ENCODE measurements at places on chromosomes 1 and 21.

DNA sequence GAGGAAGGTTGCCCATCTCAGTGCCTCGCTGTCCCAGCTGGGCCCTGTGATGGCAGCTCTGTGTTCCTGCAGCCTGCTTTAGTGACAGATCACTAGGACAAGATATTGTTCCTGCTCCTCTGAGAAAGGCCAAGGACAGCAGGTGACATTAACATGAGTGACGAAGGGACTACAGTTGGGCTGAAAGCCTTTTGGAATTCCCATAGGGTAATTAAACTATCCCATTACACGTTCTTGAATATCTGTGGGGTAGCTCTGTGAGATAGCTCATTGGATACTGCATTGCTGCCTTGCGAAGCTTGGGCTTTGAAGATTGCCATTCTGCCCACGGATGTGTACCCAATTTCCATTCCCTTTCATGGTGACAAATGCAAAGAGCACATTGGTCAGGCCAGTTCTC lies 78.2 kb upstream of the COA6 start:
- DNase-seq: no peak

DNA sequence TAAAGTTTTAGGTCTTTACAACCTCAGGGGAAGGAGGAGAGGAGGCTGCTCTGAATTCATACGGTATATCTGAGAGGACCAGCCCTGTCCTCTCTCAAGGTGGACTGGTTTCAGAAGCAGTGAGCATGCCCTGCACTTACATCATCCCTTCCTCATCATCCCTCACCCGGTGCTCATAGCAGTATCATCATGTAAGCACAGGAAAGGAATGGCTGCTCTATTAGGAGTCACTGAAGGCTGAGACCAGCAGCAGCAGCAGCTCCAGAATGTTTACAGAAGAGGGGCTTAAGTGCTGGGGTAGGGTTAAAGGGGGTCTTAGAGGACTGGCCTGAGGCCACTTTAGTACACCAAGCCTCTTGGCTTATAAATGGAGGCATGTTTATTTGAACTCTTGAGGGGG lies 185.9 kb downstream of the AK5 start:
- no peak for DNase-seq

DNA sequence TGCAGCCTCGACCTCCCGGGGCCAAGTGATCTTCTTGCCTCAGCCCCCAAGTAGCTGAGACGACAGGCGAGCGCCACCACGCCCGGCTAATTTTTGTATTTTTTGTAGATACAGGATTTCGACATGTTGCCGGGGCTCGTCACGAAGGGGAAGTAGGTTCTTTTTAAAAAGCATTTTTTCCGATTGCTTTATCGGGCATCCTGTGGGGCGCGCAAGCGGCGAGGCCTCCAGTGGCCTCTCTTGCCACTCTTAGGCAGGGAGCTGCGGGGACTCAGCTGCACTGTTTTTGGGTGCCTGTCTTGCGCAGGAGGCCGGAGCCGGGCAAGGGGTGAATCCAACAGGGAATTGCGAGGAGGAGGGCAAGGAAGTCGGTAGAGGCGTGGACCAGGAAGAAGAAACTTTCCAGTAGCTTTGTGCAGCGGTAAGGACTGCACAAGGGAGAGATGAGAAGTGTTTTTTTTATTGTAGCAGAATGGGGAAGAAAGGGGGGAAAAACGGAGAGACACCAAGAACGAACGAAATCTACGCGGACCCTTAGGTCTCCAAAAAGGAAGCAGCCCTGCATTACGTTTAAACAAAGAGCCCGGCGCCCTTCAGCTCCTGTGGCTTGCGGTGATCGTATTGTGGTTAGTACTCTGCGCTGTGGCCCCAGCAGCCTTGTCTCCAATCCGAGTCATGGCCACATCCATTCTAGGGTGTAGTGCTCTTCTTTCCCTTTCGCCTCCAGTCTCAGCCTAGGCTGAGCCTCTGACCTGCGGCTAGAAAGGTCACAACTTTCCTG lies 164.8 kb downstream of the PPIAL4G start:
- no peak for DNase-seq

DNA sequence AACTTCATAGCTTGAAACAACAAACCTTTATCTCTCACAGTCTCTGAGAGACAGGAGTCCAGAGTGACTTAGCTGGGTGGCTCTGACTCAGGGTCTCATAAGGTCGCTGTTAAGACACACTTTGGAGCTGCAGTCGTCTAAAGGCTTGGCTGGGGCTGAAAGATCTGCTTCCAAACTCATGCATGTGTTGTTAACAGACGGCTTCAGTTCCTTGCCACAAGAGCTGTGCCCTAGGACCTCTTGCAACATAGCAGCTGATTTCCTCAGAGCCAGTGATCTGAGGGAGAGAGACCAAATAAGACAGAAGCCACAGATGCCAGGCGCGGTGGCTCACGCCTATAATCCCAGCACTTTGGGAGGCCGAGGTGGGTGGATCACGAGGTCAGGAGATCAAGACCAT lies 176.8 kb downstream of the DISC1 start:
- DNase-seq: no peak

GRCh38 chr1:20080441-20081352 lies 10.7 kb downstream of the PLA2G5 start:
- no peak for DNase-seq

GRCh38 chr1:209486861-209487593 lies 96.5 kb upstream of the CAMK1G start:
- no peak for DNase-seq

GRCh38 chr1:106717591-106717990 lies 338.9 kb upstream of the PRMT6 start:
- no peak for DNase-seq

GRCh38 chr1:66396212-66396890 lies 137.6 kb upstream of the SGIP1 start:
- no peak for DNase-seq

- DNase-seq: no peak
Observed at GRCh38 chr1:43844114-43844513, 89.5 kb upstream of the ARTN start.

DNA sequence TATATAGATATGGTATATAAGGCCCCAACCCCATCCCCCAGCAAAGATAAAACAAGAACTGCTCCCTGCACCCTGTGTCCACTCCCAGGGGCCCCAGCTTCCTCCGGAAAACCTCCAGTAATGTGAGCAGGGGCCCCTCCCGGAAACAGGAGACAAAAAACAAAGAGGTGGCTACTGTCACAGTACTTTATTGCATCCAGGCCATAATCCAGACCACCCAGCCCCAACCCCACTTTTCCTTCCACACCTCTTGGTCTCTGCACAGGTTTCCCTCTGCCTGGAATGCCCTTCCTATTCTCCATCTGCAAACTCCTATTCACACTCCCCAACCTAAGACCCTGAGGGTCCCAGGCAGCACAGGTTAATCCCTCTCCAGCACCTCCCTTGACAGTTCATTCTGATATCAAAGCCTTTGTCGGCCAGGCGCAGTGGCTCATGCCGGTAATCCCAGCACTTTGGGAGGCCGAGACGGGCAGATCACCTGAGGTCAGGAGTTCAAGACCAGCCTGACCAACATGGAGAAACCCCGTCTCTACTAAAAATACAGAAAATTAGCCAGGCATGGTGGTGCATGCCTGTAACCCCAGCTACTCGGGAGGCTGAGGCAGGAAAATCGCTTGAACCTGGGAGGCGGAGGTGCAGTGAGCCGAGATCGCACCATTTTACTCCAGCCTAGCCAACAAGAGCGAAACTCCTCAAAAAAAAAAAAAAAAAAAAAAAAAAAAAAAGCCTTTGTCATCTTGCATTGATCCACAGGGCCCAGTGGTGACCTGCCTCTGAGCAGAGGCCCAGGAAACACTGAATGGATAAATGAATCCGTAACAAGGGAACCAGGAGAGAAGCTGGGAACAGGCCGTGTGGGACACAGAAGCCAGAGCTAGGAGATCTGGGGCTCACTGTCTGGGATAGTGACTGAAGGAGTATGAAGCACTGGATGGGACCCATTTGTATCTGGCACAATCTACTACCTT lies 2.3 kb upstream of the AUNIP start:
- DNase-seq: no peak

DNA sequence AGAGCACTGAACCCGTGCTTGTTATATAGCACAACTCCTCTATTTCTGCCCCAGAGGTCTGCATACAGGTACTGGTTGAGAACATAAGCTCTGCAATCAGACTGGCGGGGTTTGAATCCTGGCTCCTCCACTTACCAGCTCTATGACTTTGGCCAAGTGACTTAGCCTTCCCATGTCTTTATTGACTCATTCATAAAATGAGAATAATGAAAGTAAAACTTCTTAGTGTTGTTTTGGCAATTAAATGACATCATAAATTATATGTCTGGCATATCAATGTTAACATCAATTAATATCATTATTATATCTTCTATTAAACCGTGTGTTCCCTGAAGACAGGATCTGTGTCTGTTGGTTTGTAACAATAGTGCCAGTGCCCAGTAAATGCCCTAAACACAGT lies 4.3 kb downstream of the INKA2 start:
- DNase-seq: no peak

DNA sequence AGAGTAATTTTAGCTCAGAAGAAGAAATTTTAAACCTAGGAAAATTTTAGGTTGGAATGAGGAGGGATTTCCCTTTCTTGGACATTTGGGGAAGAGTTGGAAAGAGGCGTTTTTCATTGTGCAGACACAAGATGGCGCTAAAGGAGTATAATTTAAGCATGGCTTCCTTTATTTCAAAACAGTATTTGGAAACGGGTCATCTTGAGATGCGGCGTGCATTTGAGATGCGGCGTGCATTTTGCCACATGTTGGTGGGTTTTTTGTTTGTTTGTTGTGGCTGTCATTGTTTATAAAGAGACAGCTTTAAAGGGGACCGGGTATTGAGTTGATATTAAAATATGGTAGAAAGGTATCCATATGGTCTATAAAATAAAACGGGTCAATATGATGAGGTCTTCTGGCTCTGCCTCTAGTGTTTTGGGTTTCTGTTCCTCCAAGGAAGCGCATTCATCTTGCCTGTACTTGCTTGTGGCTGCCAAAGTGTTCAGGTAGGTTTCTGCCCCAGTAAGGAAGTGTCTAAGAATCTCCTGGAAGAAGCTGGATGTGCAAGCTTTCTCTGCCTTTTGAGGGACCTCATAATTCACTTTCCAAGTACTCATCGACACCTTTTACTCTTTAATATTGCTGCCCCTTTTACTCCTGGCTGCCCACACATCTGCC lies 210.3 kb downstream of the SLC35F3 start:
- peak; percentile 62 for DNase-seq

DNA sequence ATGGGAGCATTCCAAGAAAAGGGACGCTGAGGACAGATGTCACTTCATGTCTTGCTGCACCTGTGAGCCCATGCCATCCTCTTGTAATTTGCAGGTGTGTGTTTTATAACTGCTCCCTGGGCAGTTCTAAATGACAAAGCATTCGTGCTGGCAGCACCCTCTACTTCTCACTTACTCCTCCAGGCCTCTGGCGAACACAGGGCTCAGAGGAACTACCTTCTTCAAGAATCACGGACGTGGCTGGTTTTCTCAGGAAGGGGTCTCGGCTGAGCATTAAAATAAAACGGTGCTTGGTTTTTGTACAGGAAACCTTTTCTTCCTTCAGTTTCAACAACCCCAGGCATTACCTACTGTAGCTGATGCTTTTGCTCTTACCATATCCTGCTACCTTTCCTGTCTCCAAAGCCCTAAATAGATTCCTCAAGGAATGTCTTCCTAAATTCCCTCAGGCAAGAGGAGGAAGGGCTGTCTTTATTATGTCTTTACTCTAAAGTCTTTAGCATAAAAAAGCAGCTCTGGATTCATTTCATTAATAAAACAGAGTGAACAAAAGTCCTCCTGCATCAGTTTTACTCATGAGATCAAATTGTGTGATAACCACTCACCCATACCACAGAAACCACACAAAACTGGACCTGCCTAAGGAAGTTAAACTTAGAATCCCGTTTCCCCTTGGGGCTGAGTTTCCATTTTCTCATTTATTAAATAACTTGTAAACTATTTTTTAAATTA lies 79.0 kb upstream of the MAP10 start:
- peak; percentile 49 for DNase-seq

- no peak for DNase-seq
Observed at GRCh38 chr1:15958793-15959192, 17.1 kb downstream of the ZBTB17 start.

DNA sequence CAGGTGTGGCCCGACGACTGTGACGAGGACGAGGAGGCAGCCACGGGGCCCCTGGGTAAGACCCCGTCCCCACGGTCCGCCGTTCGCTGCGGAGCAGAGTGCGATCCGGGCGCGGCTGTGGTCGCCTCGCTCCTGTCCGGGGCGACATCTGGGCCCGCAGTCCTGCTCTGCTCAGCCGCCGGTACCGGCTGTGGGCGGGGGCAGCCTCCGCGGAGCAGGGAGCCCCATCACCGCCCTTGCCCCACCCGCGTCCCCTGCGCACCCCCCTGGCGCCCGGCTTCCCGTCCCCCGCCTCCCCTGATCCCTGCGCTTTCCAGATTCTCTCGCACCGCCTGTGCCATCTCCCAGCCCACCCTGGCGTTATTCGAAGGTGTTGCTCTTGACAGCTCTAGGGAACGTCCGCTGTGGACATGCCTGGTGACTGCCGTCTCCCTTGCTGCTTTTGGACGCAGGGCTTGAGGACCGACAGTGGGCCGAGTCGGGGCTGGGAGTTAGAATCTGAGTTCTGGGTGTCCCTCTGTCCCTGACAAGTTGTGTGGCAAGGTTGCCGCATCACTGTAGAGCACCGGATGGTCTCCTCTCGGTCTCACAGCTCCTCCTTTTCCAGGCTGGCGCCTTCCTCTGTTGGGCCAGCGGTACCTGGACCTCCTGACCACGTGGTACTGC lies 596 bp downstream of the TOR3A start:
- no peak for DNase-seq

DNA sequence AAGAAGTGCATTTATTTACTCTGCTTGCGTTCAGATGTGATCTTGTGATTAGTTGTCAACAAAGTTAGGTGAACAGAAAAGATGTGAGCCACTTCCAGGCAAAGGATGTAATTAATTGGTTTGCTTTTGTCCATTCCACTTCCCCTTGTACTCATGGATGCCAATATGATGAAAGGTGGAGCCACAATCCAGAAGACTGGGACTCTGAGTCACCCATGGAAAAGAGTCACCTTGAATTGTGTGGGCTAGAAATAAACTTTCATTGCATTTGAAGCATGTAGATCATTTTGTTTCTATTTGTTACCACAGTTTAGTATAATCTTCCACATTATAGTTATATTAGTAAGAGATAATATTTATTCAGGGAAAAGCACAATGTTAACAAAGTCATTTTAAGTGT lies 684.2 kb downstream of the LTN1 start:
- no peak for DNase-seq

DNA sequence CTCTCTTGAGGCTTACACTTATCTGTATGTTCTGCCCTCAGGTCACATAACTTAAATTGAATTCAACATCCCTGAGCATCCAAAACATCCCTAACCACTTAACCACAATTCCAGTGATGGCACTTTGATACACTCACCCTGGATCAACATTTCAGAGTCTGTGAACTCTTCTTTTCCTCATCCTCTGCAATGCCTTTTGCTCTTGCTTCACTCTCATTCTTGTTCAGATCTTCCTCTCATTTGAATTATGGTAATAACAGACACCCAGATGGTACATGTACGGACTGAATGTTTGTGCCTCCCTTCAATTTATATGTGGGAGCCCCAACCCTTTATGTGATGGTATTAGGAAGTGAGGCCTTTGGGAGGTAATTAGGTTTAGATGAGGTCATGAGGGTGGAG lies 33.4 kb downstream of the PTGER3 start:
- no peak for DNase-seq

Measured in HAP-1 (cell line).